ENCODE measurements at places on chromosomes 16 and 17. TPM values are rescaled to one million over a fixed set of nuclear protein-coding genes. Genes with fewer than 3 reads are reported as not detected.

TEX14 gene
- total RNA-seq: 1.4 TPM

PYDC1 gene
- 9.5 TPM for total RNA-seq

TMC7 gene
- 3.6 TPM for total RNA-seq

DNA sequence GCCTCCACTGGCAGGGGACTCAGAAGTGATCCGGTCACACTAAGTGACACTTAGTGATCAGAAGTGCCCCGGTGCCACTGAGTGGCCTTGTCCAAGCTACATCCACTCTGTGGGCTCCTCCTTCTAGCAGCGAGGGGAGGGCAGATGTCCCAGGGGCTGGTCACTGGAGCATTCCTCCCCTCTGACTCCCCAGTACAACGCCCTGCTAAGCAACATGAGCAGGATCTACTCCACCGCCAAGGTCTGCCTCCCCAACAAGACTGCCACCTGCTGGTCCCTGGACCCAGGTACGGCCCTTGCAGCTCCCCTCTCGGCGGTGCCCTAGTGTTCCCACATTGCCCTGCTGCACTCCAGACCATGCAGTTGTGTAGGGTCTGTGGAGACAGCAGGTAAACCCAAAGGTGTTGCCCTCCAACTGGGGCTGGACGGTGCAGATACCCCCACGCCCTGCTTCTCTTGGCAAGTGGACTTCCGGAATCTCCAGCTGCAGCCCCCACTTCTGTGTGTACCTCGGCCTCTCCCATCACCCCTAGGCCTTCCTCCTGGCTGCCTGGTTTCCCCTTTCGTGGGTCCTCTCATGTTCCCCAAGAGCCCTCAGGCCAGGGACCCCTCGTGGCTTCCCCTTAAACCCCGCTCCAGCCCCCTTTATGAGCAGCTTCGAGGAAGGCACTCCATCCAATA, 2.1 kb downstream of the ACE start:
- DNase-seq: peak; percentile 92

GRCh38 chr17:63841350-63842172, 924 bp downstream of the SMARCD2 start:
- peak; percentile 25 for DNase-seq

GRCh38 chr17:49576088-49576916, 631 bp downstream of the NXPH3 start:
- peak; percentile 70 for DNase-seq

- no peak for DNase-seq
Measured at GRCh38 chr16:1688807-1689560, 10.9 kb downstream of the JPT2 start.

- DNase-seq: no peak
Measured at GRCh38 chr17:48173191-48173984, 65.8 kb downstream of the SNX11 start.

Data from WTC11 (cell line).